ENCODE measurements at places on chromosomes 7 and 10.

DNA sequence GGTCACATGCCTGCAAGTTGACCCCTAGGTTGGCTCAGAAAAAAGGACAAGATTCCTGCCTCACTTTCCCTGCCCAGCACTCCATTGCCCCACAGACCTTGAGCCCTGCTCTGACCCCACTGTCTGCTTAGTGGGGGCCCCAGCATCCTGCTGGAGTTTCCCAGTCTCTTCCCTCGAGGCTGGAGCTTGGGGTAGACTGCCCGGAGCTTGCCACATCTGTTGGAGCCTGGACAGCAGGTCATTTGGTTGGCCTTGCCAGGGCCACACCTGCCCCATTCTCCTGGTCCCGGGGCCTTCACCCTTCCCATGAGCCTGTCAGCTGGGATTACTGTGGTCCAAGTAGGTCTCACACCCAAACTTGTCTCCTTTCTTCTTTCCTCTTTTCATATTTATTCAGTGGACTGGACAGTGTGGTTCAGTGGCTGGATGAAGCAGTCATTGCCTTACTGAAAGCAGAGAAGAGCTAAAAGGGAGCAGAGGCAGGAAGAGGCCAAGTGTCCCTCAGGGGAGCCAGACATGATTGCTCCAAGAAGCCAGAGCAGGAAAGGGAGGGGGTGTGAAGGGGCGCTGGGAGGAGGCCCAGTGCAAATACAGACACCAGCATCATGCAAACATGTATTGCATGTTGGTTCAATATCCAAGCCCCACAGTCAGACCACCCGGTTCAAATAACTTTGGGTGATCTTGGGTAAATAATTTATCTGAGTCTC lies 56.2 kb upstream of the CACUL1 start:
- DNase-seq: no peak

DNA sequence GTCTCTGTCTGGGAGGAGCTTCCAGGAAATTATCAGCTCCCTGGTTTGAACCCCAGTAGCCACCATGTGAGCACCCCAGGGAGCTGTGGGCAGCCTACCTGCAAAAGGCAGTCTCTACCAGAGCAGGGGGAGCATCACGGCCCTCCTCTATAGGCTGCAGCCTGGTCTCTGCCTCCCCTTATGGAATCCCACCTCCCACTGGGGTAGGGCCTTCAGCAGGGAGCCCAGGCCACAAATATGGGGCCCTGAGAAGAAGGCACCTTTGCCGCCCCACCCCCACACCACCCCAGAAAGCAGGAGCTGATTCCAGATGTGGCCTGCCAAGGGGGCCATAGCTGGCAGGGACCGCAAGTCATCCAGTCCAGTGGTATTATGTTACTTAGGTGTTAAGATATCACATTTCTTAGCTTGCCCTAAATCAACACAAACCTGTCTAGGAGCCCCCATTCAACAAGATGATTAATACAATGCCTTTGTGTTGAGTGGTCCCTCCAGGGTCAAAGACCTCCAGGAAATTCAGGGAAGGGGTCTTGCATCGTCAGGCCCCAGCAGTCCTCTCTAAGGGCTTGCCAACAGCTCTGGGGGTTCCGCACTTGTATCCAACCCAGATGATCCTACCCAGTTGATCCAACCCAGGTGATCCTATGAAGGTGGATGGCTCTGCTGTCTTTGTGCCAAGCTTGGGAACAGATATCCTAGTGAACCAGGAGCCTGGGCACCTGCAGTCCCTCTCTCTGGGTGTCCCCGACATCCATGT lies 114.9 kb downstream of the OAT start:
- DNase-seq: no peak

GRCh38 chr10:116211682-116212081 lies 61.3 kb downstream of the GFRA1 start:
- DNase-seq: no peak

GRCh38 chr7:30143748-30144251 lies 9.0 kb downstream of the MTURN start:
- DNase-seq: no peak

DNA sequence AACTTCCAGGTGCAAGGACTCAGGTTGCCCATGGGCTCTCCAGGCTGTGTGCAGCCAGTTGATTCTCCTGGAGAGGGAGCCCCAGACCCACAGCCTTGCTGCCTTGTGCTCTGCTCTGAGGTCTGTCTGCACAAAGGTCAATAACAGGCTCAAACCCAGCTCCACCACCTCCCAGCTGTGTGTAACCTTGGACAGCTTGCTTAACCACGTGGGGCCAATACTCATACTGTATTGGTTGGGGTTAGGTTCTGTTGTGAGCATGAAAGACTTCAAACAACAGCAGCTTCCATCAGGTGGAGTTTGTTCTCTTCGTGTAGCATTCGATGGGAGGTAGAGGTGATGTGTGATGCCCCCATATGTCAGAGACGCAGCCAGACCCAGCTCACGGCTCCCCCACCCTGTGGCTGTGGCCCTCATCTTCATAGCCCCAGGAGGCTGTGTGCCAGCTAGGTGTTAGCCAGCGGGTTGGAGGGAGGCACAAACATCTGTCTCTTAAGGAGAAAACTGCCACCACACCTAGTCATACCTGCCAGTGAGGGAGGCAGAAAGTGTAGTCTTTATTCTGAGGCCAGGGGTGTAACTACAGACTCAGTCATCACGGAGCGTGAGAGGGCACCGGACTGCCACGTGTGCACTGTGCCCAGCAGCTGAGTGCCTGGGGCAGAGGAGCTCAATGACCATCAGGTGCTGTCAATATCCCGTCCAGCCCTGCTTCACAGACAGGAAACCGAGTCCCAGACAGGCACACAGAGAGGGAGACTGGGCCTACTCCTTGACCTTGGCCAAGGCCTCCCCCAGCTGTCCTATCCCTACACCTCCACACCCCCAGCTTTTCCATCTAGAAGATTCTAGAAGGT lies 8.1 kb upstream of the POLD2 start:
- no peak for DNase-seq

DNA sequence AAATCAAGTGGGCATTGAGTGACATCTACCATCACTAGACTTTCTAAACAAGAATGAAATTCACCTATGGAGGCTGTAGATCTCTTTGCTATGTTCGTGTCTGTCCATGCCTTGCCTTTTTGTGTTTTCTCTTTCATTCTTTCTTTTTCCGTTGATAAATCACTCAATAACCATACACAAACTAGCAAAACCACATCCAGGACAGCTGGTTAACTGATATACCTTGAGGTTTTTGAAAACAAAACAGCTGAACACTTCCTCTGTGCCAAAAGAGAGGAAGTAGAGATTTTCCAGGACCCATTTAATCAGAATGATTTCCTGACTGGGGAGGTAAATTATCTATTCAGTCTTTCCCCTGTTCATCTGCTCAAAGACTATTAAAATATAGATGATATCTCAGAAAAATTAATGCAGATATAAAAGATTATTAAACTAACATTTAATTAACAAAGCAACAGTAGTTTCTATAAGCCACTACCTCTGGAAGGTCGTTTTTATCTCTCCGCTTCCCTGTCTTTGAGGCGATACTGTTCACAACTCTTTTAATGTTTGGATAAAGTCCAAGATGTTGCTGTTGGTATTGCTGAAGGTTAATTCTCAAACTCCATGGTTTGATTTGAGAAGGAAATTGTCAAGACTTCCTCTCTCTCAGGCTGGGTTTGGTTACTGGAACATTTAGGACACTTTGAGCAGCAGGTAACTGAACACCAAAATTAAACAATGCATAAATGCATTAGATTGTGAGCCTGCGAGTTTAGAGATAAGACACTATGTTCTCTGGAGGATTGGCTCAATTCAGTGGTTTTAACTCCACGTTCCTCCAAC lies 24.4 kb upstream of the C10orf67 start:
- DNase-seq: no peak

- no peak for DNase-seq
These were observed 139.8 kb upstream of the NAMPT start for GRCh38 chr7:106424476-106425016.

GRCh38 chr7:159141660-159142059 lies 3.0 kb downstream of the VIPR2 start:
- DNase-seq: no peak

DNA sequence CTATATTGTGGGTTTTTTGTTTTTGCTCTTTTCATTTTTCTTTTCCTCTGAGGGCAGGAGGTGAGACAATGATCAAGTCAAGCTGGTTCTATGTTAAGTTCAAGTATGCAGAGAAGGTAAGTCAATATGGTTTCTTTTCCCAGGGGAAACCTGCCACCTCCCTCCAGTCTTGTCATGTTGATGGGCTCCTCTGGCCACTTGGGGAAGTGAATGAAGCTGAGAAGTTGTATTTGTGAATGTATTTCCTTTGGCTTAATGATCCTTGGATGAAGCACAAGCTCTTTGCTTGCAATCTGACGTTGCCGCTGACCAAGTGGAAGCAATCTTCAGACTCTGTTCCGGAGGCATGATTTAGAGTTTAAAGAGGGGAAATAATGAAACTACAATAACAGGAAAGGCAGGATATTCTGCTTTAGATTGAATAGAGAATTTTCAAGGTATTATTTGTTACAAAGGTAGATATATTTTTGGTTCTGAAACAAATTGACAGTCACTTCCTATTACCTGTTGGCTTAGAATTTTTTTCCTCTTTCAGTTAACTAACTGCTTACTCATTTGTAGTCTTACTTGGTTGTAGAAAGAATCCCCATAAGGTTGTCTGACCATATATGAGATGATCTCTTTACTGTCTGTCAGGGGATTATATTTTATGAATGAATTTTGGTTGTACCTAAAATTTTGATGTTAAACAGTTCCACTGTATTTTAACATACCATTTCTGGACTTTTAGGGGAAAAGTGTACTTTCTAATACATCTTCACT lies 369.6 kb downstream of the AUTS2 start:
- DNase-seq: no peak

DNA sequence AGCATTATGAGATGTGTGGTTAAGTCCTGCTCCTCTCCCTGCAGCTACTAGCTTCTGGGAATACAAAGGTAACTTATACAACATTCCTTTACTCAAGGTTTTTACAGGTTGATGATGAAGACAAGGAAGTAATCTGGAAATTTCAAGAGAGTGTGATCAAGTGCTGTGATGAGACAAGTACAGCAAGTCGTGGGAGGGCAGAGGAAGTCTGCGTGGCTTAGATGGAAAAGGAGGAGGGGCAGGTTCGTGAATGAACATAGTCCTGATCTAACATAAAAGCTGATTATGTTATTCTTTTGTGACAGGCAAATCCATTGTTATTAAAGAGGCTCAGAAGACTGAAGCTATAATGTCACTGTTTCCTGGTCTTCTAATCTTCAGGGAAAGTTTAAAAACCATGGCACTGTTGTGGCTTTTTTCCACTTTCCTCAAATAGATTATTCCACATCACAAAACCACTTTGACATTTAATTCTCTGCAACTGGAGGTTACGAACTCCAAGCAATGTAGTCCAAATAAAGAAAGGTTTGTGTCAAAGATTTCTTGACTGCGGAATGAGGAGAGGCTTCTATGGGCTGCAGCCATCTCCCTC lies 84.1 kb downstream of the CPXM2 start:
- no peak for DNase-seq

- peak; percentile 70 for DNase-seq
These were observed at the start of gene SLC25A13 for GRCh38 chr7:96321658-96322372. Gene SLC25A13 (minus strand): TSS chr7:96322098. CDS start chr7:96321956, 142 bp downstream.

GRCh38 chr7:2523941-2524807 lies 4.6 kb downstream of the LFNG start:
- DNase-seq: no peak

DNA sequence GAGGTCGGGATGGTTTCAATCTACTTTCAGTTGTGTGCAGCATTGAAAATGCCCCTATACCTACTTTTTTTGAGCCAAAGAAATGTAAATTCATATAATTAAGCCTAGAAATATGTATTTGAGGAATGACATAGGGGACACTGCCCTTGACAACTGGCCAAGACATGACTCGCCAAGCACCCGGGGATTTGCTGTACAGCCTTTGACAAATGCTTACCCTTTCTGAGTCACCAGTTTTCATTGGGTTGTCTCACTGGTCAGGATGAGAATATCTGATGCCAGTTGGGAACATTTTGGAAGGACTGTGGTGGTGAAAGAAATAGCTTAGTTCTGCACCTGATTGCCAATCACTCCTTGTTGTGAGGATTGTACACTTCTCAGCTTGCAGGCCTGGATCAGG lies 166.8 kb upstream of the HABP2 start:
- DNase-seq: no peak

DNA sequence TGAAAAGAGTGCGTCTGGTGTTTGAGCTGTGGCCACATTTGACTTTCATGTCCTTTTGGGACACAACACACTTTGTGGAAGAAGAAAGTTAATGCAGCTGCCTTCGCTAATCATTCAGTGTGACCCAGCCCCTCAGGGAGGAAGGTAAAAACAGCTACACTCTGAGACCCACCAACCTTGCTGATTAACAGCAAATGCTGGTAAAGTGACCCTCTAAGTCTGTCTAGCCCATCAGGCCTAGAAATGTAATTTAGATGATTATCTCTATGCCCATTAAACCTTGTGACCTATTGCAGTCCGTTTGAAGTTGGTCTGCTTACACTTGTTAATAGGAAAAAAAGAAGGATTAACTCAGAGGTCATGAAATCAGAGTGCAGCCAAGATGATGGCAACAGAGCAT lies 161.9 kb upstream of the WNT16 start:
- no peak for DNase-seq

- no peak for DNase-seq
These were observed 1140.7 kb upstream of the LRRN3 start for GRCh38 chr7:109950256-109950655.

DNA sequence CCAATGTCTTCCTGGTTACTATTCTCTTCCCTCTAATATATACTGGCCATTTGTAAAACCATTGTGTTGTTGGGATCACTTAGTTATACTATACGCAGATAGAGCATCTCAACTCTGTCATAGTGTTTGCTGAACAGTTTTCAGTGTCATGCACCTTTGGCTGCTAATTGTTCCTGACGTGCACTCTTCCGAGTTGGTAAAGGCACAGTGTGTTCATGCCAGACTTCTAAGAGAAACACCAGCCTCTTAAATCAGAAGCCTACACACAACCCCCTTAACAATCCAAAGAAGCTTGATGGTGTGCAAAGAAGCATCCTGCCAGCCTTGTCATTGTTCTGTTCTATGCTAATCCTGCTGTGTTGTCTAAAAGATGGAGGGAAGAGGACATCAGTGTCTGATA lies 131.1 kb downstream of the MAPK8 start:
- DNase-seq: no peak
